ENCODE measurements at places on chromosomes 3 and 15. TPM values are rescaled to one million over a fixed set of nuclear protein-coding genes. Genes with fewer than 3 reads are reported as not detected.

Gene SEMA3F
- 0.21 TPM for total RNA-seq

GRCh38 chr3:166688665-166689064, 691.4 kb downstream of the ZBBX start:
- no peaks in the 10 kb centered on the region for H3K36me3 ChIP-seq
- no peak overlapping the region for H3K27ac ChIP-seq
- no peaks in the 10 kb centered on the region for H3K4me1 ChIP-seq
- no peak overlapping the region for H3K4me3 ChIP-seq
- H3K27me3 ChIP-seq = no peaks in the 10 kb centered on the region

GRCh38 chr3:140252812-140253656, 318.0 kb downstream of the CLSTN2 start:
- no peaks in the 10 kb centered on the region for H3K36me3 ChIP-seq
- no peak for DNase-seq
- no peak overlapping the region for H3K27ac ChIP-seq
- H3K27me3 ChIP-seq = no peaks in the 10 kb centered on the region
- no peak overlapping the region for H3K4me3 ChIP-seq

Gene ROPN1
- not detected for total RNA-seq

DNA sequence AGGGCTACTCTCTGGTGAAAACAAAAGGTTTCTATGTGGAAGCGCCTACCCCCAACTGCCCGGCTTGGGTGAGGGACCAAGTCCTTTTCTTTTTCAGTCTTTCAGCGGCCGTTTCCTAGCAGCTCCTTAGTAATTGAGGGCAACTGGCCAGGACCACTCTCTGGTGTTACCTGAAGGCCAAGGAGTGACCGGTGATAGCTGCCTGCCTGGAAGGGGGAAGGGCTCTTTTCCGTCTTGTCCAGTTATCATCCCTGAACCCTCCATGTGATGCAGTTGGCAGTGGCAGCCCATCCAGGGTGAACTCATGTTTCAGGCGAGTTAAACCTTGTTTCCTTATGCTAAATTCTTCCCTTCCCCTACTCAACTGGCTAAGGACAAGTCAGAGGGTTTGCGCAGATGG, 33.3 kb downstream of the RHCG start:
- peaks cover 7% of the 10 kb centered on the region for H3K27me3 ChIP-seq
- H3K27ac ChIP-seq = no peak overlapping the region
- no peak for DNase-seq
- no peaks in the 10 kb centered on the region for H3K36me3 ChIP-seq
- H3K4me3 ChIP-seq = no peak overlapping the region

- no peak overlapping the region for H3K27ac ChIP-seq
- no peak overlapping the region for H3K4me3 ChIP-seq
- no peaks in the 10 kb centered on the region for H3K36me3 ChIP-seq
These were observed 648.9 kb upstream of the ALCAM start for GRCh38 chr3:104717828-104718196.

DNA sequence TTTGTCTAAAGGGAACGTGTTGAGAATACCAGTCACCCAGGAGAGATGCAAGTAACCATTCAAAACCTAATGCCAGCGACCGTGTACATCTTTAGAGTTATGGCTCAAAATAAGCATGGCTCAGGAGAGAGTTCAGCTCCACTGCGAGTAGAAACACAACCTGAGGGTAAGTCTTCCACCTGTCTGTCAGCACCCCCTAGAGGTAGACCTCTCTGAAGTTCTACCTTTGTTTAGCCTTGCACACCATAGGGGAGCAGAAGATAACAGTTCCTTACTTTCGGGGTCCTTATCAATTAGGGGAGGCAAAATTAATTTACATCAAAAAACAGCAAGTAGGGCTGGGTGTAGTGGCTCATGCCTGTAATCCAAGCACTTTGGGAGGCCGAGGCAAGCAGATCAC, 124.4 kb downstream of the HCN4 start:
- no peaks in the 10 kb centered on the region for H3K27me3 ChIP-seq
- no peak overlapping the region for H3K4me3 ChIP-seq
- H3K27ac ChIP-seq = no peak overlapping the region
- H3K4me1 ChIP-seq = peaks cover 10% of the 10 kb centered on the region

- no peaks in the 10 kb centered on the region for H3K27me3 ChIP-seq
- no peak overlapping the region for H3K4me3 ChIP-seq
- H3K4me1 ChIP-seq = peaks cover 7% of the 10 kb centered on the region
- H3K27ac ChIP-seq = no peak overlapping the region
These were observed 27.7 kb downstream of the EMC4 start for GRCh38 chr15:34252545-34252944.

DNA sequence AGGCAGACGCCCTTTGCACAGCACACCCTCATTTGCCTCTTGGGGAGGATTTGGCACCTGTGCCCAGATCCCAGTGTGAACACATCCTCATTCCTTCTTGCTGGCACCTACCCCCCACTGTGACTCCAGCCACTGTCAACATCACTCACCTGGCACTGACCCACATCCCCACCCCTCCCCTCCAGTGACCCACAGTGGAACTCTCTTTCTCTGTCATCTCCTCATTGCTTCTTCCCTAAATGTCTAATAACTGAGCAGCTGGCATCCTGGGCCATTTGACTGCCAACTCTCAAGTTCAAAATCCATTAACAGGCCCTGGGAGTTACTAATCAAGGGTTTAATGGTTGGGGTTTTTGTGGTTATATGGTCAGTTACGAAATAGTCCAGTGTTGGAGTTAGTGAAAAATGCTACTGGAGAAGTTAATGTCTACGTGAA, 14.4 kb downstream of the SNAPC5 start:
- H3K4me1 ChIP-seq = no peaks in the 10 kb centered on the region
- no peaks in the 10 kb centered on the region for H3K27me3 ChIP-seq
- no peak for DNase-seq
- H3K36me3 ChIP-seq = peaks cover 63% of the 10 kb centered on the region
- no peak overlapping the region for H3K4me3 ChIP-seq

DNA sequence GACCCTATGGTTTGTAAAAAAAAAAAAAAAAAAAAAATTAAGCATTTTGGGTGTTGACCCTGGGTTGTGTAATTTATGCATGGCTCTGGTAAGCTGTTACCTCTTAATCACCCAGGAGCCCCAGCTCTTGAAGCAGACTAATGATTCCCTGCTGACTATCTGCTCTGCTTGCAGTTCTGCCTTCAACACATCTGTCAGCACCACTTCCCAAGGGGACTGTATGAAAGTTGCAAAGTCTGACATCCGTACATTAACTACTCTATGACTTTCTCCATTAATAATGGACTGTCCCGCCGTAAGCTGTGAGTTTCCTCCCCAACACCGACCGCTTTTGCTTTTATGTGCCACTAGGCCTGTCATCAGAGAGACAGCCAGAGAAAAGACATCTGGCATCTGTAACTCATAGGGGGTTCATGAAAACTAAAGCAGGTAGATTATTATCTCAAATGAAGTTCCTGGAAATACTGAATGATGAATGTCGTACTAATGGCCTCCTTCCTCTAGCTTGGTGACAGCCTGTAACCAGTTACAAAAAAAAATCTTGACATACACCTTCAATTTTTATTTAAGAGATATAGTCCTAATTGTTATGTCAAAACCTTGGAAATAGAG, 271.5 kb downstream of the IL5RA start:
- no peaks in the 10 kb centered on the region for H3K36me3 ChIP-seq
- H3K4me3 ChIP-seq = no peak overlapping the region
- DNase-seq = no peak
- no peaks in the 10 kb centered on the region for H3K4me1 ChIP-seq

DNA sequence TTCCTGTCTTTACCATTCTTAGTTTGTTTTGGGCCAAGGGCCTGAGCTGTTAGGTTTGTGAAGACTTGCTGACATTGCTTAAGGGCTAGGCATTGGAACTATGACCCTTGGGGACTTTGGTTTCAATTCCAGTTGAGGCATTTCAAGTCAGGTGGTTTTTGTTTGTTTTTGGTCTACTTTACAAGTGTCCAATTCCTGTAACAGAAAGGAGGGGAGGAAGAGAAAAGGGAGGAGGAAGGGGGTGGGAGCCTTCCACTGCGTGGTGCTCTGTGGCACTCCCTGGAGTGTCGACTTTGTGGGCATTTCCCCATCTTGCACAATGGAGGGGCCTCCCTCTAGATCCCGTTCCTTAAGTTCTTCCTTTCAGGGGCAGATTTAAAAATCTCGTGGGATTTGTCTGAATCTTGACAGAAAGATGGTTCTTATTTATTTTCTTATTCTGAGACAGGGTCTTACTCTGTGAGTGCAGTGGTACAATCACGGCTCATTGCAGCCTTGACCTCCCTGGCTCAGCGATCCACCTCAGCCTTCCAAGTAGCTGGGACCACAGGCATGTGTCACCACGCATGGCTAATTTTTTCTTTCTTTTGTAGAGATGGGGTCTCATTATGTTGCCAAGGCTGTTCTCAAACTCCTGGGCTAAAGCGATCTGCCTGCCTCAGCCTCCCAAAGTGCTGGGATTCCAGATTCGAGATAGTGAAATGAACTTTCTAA, 59.5 kb upstream of the RYK start:
- H3K4me3 ChIP-seq = no peak overlapping the region
- no peak for DNase-seq
- peaks cover 2% of the 10 kb centered on the region for H3K4me1 ChIP-seq
- H3K27me3 ChIP-seq = peaks cover 62% of the 10 kb centered on the region
- no peaks in the 10 kb centered on the region for H3K36me3 ChIP-seq
- H3K27ac ChIP-seq = no peak overlapping the region

All from activated T-helper 2 cell treated with anti-CD3 and anti-CD28 coated beads, Interferon-gamma antibody, Interleukin-2, Interleukin-4, amounts not matched to agents 10 μg/mL and 5 μg/mL and 100 μg/mL, durations not matched to agents 14 hours and 24 hours and 36 hours (primary cell).